ENCODE measurements at places on chromosomes 6 and 20. TPM values are rescaled to one million over a fixed set of nuclear protein-coding genes. Genes with fewer than 3 reads are reported as not detected.
A peak's percentile ranks its signal among the peaks of the same experiment; 100 is the strongest.

GRCh38 chr6:82614518-82614917 is 250.9 kb downstream of the TPBG start:
- ATAC-seq: no peak

Gene RAMACL
- 0.32 TPM for total RNA-seq

DNA sequence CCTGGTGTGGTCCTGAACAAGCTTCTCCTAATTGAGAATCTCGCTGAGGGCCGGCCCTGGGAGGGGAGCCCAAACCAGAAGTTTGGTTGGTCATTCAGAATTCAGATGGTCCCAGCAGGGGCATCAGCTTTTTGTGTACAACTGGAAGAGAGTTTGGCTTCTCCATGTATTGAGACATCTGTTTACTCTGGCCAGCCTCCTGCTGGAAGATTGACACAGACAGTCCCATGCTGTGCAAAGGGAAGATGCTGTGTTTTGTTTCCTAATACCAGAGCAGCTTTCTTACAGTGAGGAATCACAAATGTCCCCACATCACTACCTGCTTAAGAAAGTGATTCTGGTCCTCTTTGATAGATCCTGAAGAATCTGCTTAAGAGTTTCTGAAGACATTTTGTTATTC is 97.8 kb downstream of the PLEKHG1 start:
- no peak for ATAC-seq

DNA sequence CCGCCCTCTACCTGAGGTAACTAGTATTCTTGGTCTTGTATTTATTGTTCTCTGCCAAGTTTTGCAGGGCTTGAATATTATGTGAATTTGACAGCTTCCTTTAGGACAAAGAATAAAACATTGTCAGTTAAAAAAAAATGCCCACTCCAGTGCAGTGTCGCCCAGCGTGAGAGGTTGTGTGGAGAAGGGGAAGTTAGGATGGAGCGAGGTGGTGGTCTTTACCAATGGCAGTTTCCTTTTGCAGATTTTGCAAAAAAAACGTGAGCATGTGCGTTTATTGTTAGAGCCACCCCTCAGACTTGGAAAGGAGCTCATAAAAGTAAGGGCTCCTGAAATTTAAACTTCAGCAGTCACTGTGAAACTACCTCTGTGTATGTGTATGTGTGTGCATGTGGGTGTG is 28.3 kb downstream of the UST start:
- no peak for ATAC-seq

Gene SMLR1
- not detected for total RNA-seq

DNA sequence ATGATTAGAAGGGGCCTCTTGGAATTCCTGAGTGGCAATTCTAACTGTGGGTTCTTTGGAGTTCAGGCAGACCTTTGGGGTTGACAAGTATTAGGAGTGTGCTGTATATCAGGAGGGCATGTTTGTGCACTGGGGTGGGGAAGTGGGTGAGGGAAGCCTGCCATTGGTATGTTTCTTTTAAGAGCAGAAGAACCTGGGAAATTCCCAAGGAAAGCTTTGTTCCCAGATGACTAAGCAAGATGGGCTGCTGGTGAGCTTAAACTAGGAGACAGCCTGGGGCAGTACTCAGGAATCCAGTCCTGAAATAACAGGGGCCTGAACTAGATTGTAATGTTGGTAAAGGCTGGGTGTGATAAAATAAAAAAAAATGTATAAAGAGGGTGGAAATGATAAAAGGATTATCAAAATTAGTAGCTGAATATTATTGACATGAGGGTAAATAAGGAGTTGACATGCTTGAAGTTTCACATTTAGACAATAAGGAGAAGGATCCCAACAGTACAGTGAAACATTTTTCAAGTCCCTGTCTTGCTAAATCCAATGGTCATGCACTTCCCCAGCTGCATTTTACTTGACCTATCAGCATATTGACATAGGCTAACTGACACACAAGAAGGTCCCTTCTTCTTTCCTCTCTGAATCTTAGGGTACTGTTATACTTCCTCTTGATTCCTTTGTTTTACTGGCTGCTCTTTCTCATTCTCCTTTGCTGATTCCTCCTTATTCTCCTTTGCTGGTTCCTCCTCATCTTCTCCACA is 18.4 kb upstream of the IFNGR1 start:
- ATAC-seq: no peak

GRCh38 chr6:15921243-15921642 is 207.6 kb upstream of the MYLIP start:
- no peak for ATAC-seq

DNA sequence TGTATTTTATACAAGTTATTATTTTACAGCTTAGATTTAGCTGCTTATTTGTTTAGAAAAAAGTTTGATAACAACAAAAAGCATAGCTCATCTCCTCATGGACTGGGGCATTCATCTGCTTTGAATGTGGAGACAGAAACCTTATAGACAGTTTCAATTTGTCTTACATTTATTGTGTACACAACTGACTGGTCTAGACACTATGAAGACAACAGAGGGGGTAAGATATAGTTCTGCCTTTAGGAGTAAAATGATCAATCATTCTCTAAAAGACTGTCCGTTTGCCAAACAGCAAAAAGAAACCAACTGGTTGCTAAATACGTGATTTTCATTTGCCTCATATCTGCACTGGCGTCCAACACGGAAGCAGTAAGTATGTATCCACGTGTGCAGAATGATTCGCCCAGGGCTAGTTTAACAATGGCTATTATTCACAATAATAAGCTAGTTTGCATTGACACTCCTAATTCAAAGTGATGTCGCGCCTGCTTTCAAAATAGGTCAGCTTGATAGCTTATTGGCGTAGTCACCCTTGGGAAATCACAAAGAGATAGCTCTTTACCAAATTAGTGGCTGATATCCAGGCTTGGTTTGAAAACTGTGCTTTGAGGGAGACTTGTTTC is 153.6 kb downstream of the BMP2 start:
- no peak for ATAC-seq

DNA sequence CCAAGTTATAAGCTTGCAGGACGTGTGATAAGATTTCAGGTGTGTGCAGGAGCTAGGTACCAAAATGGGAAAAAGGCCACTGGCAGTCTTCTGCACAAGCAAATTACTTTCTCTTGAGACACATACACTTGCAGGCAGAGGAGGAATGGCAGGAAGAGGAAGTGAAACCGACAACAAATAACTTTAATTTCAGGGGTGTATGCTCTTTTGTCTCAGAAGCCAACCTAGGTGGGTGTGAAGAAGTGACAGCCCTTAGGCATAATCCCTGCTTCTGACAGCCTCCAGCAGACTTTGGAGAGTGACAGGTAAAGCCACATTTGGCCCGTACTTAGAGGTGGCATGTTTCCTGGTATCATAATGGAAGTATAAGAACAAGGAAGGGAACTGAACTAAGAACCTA is 118.8 kb upstream of the TRAF3IP2 start:
- peak; percentile 66 for ATAC-seq
